Fibroblast of skin of right biceps (primary cell): ENCODE measurements at places on chromosomes 3 and 15.

- no peak for DNase-seq
These were observed 102.9 kb downstream of the PLCH1 start for GRCh38 chr3:155641956-155642355.

GRCh38 chr3:182730675-182731042 lies 62.6 kb upstream of the ATP11B start:
- no peak for DNase-seq

- peak; percentile 77 for DNase-seq
These were observed 32.1 kb downstream of the SEC62 start for GRCh38 chr3:169998668-169999131.

GRCh38 chr3:43233062-43233461 lies 53.3 kb upstream of the SNRK start:
- DNase-seq = no peak

DNA sequence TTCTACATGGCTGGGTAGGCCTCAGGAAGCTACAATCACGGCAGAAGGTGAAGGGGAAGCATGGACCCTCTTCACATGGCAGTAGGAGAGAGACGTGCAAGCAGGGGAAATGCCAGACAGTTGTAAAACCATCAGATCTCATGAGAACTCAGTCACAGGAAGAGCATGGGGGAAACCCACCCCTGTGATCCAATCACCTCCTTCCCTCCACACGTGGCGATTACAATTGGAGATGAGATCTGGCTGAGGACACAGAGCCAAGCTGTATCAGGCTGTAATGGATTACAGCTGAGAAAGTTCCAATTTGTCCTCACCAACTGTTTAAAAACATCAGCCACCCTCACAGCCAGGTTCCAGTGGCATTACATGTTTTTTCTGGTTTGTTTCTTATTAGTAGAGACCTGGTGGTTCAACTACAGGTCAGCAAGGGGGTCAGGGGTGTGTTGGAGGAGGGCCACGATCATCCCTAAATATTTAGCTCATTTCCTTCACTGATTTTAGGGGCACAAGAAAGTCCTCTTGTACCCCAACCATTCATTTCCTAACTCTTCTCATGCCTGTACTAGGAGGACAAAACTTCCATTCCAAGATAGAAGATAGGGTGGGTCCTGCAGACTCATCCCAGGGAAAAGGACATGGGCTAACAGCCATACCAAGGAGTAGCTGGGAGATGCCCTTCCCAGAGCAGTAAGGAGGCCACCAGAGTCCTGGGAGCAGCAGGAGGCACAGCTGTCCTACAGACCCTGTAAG lies 54.4 kb downstream of the ANXA2 start:
- peak; percentile 57 for DNase-seq
